A549 treated with RU486 at 1 μM for 4 hours (cell line): ENCODE measurements at places on chromosomes 12 and 14. TPM values are rescaled to one million over a fixed set of nuclear protein-coding genes. Genes with fewer than 3 reads are reported as not detected.

The CELA1 gene
- total RNA-seq = not detected in 5 replicates

The RNASE7 gene
- total RNA-seq = not detected in 5 replicates

The C14orf39 gene
- not detected in 5 replicates for total RNA-seq

The ADAMTS20 gene
- not detected in 5 replicates for total RNA-seq

The CCND2 gene
- not detected in 5 replicates for total RNA-seq

The PLD4 gene
- total RNA-seq = not detected in 5 replicates

The ETFBKMT gene
- total RNA-seq = 0.64 to 1.2 TPM (median 0.87 TPM) in 5 replicates

The TGM1 gene
- 0.53 to 1.1 TPM (median 1.0 TPM) in 5 replicates for total RNA-seq

The GNB3 gene
- 1.0 to 3.0 TPM (median 1.9 TPM) in 5 replicates for total RNA-seq

The RNASE2 gene
- not detected in 5 replicates for total RNA-seq

The ARHGEF25 gene
- 6.1 to 7.7 TPM (median 6.6 TPM) in 5 replicates for total RNA-seq

The ACOT6 gene
- total RNA-seq = not detected in 5 replicates

The ITGB7 gene
- 0.23 to 0.59 TPM (median 0.45 TPM) in 5 replicates for total RNA-seq

The PLA2G1B gene
- not detected in 5 replicates for total RNA-seq

The PPFIA2 gene
- 0.55 TPM in 1 of 5 replicates, not detected in the others for total RNA-seq

The DNAAF2 gene
- 8.1 to 15.6 TPM (median 12.9 TPM) in 5 replicates for total RNA-seq

The TMEM260 gene
- total RNA-seq = 3.5 to 6.6 TPM (median 4.9 TPM) in 5 replicates

The PRH2 gene
- total RNA-seq = not detected in 5 replicates

The PLXNC1 gene
- 0.02 to 0.12 TPM (median 0.08 TPM) in 4 of 5 replicates, not detected in the other for total RNA-seq

The SLC5A8 gene
- not detected in 5 replicates for total RNA-seq

The STAC3 gene
- total RNA-seq = 0.26 to 0.50 TPM (median 0.30 TPM) in 5 replicates

The SMARCC2 gene
- 30.7 to 37.5 TPM (median 36.2 TPM) in 5 replicates for total RNA-seq

The VSIG10 gene
- total RNA-seq = 17.5 to 24.1 TPM (median 19.0 TPM) in 5 replicates

The CACNA1C gene
- total RNA-seq = 0.02 TPM in 1 of 5 replicates, not detected in the others

The OR6C1 gene
- not detected in 5 replicates for total RNA-seq

The BICDL1 gene
- total RNA-seq = 2.3 to 4.5 TPM (median 4.1 TPM) in 5 replicates

The HOXC6 gene
- total RNA-seq = 4.2 to 5.4 TPM (median 4.5 TPM) in 5 replicates

The HNRNPA1 gene
- 1,552 to 2,740 TPM (median 1,607 TPM) in 5 replicates for total RNA-seq

The CCDC197 gene
- total RNA-seq = not detected in 5 replicates

The HNF1A gene
- 3.7 to 7.0 TPM (median 6.1 TPM) in 5 replicates for total RNA-seq

The PTCSC3 gene
- total RNA-seq = not detected in 5 replicates

The TMEM229B gene
- total RNA-seq = 0.22 to 0.34 TPM (median 0.28 TPM) in 5 replicates

The LRRC10 gene
- total RNA-seq = not detected in 5 replicates

The TAS2R42 gene
- not detected in 5 replicates for total RNA-seq

The CNTN1 gene
- total RNA-seq = 44.4 to 61.2 TPM (median 56.7 TPM) in 5 replicates

The GPR137C gene
- 0.07 to 0.36 TPM (median 0.10 TPM) in 5 replicates for total RNA-seq

The TEP1 gene
- 8.4 to 11.0 TPM (median 9.8 TPM) in 5 replicates for total RNA-seq

The CLEC1A gene
- total RNA-seq = not detected in 5 replicates
